NCI-H2081 treated with DMSO at 0.1 percent for 48 hours (cell line): ENCODE measurements at places on chromosomes 11 and 22.

- no peak for DNase-seq
Measured at GRCh38 chr11:96147186-96147585, 195.8 kb downstream of the MAML2 start.

DNA sequence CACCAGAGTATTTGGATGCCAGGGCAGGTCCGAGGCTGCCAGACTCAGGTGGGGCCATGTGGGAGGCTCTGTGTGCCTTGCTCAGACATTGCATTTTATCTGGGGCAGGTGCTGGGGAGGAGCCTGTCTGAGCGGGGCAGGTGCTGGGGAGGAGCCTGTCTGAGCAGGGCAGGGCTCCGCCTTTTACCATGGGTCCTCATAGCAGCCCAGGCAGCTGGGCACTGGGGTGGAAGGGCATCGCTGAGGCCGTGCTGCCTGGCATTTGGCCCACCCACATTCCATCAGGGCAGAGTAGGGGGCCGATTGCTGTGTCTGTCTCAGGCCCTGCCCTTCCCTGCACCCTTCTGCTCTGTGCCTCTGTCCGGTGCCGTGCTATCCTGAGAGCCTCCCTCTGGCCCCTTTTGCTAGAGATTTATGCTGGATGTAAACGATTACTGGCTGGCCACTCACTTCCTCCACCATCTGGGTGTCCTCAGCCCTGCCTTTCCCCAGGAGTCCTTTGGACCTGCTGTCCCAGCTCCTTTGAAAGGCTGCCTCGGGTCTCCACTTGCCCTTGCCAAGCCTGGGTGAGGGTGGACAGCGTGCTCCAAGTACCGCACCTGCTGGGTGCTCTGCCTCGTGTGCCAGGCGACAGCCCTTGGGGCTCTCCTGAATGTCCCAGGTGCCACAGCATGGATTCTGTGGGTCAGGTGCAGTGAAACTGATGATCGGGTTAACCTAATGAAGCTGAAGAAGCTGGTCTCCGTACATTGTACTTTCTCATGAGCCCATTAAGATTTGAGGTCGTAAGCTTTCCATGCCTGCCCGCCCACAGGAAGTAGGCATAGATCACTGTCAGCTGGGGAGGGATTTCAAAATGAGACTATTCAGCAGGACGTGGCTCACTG, 281.6 kb downstream of the TBC1D22A start:
- no peak for DNase-seq

- no peak for DNase-seq
Measured at GRCh38 chr11:27004103-27004502, 10.2 kb downstream of the FIBIN start.

DNA sequence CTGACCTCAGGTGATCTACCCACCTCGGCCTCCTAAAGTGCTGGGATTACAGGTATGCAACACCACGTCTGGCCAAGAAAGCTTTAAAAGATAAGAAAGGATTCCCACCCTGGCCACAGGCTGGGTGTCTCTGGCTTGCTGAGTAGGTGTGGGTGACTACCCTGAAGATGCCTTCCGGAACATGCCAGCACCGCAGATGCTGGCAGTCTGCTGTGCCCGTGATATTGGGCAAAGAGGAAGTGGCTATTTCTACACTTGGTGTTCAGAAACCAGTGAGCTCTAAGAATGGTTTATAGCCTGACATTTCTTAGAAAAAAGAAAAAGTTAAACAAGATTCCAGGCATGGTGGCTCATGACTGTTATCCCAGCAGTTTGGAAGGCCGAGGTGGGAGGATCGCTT, 6.1 kb downstream of the MRPL11 start:
- DNase-seq: no peak

DNA sequence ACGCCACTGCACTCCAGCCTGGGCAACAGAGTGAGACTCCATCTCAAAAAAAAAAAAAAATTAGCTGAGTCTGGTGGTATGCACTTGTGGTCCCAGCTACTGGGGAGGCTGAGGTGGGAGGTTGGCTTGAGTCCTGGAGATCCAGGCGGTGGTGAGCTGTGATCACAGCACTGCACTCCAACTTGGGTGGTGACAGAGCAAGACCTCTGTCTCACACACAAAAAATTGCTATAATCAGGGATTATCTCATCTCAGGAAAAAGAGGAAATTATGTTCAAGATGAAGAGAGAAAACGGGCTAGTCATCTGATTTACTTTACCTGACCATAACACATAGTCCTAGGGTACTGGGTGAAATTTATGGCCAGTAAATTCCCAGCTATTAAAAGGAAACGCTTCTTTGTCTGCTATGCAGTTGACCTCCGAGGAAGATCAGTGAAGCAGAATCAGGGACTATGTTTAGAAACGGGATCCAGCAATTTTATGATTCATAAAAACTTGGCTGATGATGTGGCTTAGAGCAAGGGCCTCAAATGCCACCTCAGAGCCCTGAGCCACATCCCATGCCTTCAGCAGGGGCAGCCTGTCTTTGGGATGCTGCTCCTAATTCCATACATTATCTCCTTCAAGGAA, 386.2 kb downstream of the NTM start:
- no peak for DNase-seq

GRCh38 chr11:61111786-61112517, 9.7 kb downstream of the CD5 start:
- DNase-seq: no peak

GRCh38 chr22:40976866-40977700, 25.9 kb downstream of the RBX1 start:
- DNase-seq: no peak

DNA sequence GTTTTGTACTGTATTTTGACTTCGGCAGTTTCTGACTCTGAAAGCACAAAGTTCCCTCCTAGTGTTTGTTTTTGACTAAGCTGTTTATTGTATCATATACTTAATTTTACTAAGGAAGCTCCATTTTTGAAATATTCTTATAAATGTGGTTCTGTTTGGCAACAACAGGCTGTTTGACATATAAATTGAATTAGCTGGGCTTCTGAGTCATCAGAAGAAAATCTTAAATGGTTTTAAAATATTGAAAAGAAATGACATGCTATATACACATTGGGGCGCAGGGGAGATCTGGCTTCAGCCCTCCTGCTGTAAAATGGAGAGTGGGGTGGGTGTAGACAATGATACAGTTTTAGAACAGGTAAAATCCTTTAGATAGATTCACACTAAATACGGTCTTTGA, 38.6 kb downstream of the SHISA8 start:
- DNase-seq: no peak

- no peak for DNase-seq
Measured at GRCh38 chr22:22553735-22554586, 5.1 kb downstream of the PRAME start.

DNA sequence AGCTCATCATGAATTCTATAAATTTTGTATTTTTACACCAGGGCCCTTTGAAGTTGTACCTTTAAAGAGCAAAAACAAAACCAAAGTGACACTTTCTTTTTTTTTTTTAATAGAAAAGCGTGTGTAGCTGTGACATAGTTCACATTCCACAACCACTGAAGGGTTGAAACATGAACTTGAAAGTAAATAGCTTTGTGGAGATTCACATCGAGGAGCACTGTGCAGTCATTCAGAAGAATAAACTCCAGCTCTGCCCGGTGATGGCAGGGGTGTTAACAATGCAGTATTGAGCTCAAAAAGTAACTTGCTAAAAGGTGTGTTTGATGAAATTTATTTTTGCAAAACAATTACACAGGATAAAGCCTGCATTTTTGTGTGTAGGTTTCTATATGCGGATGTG, 1166.2 kb downstream of the TBC1D22A start:
- no peak for DNase-seq

DNA sequence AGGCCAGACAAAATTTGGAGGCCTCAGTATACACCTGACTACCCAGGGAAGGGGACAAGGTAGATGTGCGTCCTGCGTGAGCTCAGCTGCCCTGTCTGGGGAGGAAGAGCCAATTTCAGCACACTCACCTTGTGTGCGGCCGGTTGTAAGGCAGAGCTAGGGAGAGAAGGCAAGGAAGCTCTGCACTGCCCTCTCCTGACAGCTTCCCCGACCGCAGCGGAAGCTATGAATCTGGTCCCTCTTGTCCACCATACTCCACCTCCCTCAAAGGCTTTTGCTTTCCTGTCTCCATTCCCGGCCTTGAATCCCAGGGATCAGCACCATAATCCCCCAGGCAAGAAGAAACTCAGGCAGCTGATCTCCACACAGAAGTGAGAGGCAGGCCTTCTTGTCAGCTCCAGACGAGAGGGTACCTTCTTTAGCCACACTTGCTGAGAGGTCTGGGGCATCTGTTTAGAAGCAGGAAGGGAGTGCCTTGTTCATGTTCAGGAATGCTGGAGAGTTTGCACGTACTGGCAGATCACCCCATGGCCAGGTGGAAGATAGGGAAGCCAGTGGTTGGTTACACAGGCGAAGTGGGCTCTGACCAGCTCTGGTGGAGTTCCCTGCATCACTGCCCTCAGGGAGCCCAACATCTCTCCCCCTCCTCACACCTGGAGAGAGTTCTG, 62.5 kb downstream of the FEZ1 start:
- no peak for DNase-seq

DNA sequence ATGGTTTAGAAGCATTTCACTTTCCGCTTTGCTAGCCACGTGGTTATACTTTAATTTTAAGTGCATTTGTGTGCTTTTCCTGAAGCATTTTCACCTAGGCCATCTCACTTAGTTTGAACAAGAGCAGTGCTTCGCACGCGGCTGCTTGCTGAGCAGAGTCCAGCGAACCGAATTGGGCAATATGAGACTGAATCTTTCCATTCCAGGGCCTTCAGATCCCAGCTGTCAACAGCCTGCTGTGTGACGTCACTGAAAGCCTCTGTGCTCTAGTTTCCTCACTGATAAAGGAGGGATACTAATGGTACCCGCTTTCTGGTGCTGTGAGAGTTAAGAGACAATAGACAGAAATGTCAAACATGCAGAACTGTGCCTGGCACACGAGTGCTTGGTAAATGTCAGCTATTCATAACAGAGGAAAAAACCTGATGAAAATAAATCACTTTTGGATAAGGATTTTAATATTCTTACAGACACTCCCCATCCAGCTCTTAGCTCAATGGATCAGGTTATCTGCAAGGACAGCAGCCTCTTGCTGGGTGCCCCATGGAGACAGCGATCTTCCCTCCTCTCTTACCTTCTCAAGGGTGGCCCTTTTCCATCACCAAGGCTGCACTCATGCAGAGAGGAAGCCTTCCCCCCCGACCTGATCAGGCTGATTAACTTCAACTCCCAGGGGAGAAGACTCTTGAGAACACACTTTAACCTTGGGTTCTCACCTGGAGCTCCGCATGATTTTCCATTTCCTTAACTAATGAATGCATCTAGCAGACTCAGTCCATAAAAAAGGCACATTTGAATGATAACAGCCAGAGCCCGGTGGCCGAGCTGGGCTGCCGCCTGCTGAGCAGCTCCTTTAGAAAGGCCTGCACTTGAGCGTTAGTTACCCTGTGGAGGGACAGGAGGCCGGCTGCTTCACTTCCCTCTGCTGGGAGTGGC, 3.5 kb upstream of the GLB1L3 start:
- no peak for DNase-seq

- DNase-seq: no peak
Measured at GRCh38 chr11:9951807-9952206, 287.9 kb downstream of the SWAP70 start.
